ENCODE measurements at places on chromosomes 3 and 15.

DNA sequence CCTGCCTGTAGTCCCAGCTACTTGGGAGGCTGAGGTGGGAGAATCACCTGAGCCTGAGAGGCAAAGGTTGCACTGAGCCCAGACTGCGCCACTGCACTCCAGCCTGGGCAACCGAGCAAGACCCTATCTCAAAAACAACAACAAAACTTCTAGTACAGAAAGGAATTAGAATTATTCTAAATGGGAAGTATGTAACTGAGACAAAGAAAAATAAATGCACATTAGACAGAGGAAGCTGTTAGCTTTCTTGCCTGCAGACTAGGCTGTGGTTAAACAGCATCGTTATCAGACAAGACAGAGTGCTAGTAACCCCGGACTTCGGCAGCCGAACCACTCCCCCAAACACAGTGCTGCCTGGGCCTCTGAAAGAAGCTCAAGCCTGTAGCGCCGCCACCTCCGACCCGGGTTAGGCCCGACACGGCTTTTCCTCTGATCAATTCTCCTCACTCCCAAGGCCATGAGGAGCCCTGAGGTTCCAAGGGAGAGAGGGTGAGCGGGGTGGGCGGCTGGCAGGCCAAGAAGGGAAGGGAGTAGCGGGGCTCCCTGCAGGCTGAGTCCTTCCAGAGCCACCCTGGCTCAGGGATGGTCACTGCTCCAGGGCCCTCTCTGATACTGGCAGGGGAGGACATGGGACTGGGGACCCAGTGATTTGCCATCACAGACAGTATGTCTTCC is 44.8 kb upstream of the MUC4 start:
- DNase-seq: no peak

DNA sequence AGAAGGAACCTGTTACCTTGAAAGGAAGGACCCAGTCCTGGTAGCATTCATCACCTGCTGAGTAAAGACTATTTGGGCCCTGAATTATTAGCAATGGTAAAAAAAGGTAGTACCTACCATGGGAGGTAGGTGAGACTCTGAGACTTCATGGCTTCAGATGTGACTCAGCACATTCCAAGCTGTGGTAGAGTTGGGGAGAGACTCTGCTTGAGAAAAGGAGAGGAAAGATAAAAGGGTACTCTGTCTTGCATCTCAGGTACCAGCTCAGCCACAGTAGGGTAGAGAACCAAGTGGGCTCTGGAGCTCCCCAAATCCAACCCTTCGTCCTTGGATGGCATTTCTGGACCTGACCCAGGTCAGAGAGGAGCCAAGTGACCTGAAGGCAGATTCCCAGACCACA is 430.4 kb downstream of the TBL1XR1 start:
- DNase-seq: no peak

- no peak for DNase-seq
Measured at GRCh38 chr15:57138349-57138788, 219.9 kb downstream of the TCF12 start.

GRCh38 chr3:40617084-40617483 is 92.3 kb downstream of the ZNF621 start:
- no peak for DNase-seq

GRCh38 chr3:102449341-102449740 is 14.5 kb downstream of the ZPLD1 start:
- no peak for DNase-seq

DNA sequence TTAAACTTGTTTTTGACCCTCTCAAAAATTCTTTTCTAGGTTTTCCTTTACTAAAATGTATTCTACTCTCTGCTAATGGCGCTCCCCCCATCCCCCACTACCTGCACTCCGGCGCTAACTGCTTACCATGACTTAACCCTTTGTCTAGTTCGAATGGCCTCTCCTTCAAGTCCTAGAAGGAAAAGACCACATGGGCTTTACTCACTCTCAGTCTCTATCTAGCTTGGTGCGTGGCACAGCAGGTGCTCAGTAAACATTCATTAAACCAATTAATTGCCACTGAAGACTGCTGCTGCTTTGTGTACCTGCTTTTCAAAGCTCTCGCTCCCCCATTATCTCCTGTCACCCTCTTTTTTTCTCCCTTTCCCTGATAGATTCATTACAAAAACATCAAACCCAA is 457.7 kb upstream of the THRB start:
- no peak for DNase-seq

DNA sequence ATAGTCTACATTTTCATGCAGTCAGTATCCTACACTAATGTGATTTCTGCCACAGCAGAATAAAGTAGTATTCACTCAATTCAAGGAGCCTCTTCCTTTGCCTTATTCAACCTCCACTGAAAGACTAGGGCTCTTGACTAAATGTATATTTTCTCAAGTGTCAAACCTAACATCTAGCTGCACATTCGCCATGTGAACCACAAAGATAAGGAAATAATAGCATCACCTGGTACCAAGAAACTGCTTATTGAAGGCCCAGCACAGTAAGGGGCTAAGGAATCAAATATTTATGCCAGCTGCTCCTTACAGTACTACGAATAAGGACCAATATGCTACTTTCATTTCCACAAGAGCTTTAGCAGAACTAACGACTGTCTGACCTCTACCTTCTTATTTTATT is 1.3 kb downstream of the SRP14 start:
- DNase-seq: no peak
